Hematopoietic multipotent progenitor cell treated with erythropoietin and hydrocortisone succinate and interleukin-3 and kit ligand, for 6 days (in vitro differentiated cells): ENCODE measurements at places on chromosomes 5 and 9.

DNA sequence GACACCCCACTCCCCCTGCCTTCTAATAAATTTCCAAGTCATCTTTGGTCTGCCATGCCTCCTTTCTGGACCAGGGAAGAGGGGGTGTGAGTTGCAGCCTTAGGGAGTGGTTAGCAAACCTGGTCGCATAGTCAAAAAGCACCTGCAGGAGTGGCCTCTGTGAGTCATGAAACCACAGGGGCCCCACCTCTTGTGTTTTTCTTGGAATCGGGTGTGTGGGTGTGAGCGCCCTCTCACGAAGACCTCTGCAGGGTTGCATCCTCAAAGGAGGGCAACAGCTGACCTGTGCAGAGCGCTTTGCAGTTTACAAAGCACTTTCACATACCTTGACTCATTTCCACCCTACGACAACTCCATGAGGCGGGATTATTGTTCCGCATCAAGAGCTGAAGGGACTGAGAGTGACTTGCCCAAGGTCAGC lies 36.8 kb upstream of the TEX48 start:
- no peak for DNase-seq

- peak; percentile 9 for DNase-seq
These were observed 1.9 kb downstream of the HOMER1 start for GRCh38 chr5:79512049-79512448.

DNA sequence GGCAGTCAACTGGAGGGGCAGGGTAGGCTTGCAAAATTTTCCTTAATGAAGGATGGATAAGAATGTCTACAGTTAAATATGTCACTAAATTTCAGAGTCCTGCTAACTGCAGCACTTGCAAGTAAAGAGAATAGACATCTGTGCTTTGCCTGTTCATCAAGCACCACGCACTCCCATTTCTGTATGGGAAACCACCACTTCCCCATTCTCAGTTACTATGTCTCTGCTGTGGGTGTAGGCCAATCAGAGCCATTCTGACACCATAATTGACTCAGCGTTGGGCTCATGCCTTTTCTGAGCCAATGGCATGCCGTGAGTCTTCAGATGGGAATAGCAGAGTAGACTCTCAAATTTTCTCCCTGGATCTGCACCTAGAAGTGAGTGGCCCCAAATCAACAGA lies 247.5 kb downstream of the GABRB2 start:
- DNase-seq = no peak

DNA sequence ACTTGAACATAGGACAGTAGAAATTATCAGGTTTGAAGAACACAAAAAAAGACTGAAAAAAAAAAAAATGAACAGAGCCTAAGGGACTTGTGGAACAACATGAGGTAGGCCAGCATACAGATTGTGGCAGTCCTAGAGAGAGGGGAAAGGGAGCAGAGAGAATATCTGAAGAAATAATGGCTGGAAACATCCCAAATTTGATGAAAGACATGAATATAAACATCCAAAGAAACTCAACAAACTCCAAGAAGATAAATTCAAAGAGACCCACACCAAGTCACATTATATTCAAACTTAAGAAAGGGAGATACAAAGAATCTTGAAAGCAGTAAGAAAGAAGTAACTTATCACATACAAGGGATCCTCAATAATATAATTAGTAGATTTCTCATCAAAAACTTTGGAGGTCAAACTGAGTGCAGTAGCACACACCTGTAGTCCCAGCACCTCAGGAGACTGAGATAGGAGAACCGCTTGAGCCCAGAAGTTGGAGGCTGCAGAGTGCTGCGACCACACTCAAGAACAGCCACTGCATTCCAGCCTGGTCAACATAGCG lies 9.1 kb downstream of the PLAA start:
- no peak for DNase-seq

DNA sequence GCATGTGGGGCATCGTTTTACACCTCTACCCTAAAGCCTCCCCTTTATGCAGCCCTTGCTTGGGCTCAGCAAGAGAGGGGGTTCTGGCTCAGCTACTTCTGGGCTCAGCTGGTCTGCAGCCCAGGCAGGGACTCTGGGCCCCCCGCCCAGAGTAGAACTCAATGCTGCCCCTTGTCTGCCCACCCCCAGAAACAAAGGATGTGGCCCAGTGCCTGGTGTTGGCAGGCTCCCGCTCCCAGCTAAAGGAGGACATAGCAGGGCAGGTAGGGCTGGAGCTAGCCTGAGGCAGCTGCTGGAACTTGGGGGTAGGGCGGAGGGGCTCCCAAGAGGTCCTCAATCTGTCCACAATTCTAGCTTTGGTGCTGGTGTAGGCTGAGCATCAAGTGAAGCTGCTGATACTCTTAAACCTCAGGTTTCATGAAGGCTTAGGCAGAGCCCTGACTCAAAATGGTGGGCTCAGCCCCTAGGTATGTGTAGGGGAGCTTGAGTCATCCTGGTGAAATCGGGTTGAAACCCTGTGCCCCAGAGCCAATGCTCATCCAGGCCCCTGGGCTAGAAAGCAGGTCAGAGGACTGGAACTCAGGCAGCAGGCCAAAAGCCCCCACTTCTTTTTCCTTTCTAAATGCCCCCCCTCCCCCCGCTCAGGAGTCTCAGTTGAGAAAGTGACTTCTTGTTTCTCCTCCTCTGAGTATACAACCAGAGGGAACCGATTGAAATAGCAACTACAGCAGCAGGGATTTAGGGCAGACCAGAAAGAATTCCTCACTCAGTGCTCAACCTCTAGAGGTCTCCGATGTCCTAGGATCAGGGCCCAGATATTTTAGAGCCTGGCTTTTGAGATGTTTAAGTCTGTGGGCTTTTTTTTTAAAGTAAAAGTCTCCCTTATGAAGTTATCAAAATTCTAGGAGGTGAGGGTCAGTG lies 11.4 kb downstream of the PSD2 start:
- DNase-seq = no peak
